Testis (tissue), 5 donors: ENCODE measurements at places on chromosomes 4 and X. TPM values are rescaled to one million over a fixed set of nuclear protein-coding genes. Genes with fewer than 3 reads are reported as not detected.

ESX1 gene
- total RNA-seq: 41.7 TPM

TCEAL2 gene
- total RNA-seq: 63.0 TPM

ADH7 gene
- total RNA-seq: not detected

STOX2 gene
- 17.7 TPM for total RNA-seq

CT47B1 gene
- total RNA-seq: 11.0 TPM

CT45A2 gene
- total RNA-seq: not detected

SSX4B gene
- not detected for total RNA-seq

GRIA2 gene
- 2.1 TPM for total RNA-seq

MAGEC3 gene
- total RNA-seq: 1.2 TPM
